ENCODE measurements at places on chromosomes 16 and 17.

- no peak for DNase-seq
Observed at GRCh38 chr17:20256144-20256543, 211.2 kb downstream of the LGALS9B start.

DNA sequence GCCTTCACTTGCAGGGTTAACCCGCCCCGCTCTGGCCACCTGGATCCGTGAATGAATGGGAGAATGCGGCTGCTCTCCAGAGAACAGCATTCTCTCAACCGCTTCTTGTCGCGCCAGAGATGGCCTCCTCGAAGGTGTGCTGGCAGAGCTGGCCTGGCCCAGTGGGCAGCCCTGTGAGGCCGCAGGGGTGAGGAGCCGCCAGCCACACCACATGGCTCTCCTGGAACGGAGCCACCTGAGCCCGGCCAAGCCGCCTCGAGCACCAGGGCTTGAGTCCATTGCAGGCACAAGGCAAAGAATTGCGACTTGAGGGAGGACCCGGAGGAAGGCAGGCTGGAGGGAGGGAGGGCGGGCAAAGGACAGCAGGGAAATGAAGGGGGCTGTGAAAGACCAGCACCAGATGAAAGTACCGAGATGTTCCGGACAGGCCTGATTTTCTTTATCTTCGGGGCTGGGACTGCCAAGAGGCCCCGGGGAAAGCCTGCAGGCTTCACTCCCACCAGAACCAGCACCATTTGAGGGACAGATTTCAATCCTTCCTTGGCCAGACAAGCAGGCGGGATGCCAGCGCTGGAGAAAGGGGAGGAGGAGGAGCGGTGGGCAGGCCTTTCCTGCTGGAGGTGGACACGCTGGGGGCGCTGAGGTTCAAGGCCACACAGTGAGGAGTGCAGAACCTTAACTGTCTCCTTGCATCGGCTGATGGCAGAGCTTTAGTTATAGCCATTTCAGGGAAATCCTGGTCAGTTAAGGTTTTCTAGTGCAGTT is 69.4 kb downstream of the MRC2 start:
- DNase-seq, result no peak

DNA sequence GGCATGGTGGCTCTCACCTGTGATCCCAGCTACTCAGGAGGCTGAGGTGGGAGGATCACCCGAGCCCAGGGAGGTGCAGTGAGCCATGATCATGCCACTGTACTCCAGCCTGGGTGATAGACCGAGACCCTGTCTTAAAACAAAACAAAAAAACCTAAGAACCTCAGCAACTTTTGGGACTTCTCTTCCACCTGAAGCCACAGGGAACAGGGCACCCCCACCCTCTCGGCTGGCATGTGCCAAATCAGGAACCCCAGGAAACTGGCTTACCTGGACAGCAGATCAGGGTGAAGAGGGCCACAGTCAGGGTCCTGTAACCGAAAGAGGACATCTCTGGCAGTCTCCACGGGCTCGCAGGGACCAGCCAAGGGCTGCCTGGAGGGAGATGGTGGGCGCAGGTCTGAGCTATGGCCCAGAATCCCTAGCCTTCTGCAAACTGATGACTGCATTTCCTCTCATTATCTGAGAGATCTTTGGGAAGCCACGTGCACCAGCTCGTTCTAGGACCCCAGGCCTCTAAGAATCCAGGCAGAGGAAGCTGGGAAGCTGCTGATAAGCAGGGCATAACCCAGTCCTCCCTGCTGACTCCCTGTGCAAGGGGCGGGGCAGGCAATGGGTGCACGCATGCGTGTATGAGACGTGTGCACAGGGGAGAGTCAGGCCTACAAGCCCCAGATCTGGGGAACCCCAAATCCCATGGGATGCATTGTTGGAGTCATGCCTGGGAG is 8.4 kb downstream of the PRR29 start:
- DNase-seq, result no peak

GRCh38 chr16:78894886-78895285 is 705.7 kb downstream of the MAF start:
- DNase-seq, result no peak

GRCh38 chr17:60354223-60354622 is 37.7 kb downstream of the USP32 start:
- DNase-seq, result no peak

DNA sequence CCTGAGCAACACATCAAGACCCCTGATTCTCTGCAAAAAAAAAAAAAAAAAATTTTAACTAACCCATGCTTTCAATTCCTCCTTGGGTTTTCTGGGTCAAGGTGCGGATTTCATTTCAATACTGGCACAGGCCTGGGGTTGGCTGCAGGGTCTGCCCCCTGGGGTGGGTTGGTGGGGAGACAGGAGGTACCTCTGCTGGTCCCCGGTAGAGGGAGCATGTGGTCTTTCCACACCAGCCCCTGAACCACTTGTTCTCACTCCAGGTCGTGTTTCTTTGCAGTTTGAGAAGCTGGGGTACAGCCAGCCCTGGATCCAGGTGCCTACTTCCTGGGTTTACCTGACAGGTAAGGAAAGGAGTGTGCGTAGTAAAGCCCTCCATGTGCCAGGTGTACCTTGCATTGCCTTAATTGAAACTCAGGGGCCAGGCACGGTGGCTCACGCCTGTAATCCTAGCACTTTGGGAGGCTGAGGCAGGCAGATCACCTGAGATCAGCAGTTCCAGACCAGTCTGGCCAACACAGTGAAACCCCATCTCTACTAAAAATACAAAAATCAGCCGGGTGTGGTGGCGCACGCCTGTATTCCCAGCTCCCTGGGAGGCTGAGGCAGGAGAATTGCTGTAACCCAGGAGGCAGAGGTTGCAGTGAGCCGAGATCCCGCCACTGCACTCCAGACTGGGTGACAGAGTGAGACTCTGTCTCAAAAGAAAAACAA is 21.8 kb downstream of the SDR42E2 start:
- DNase-seq, result no peak

- DNase-seq, result no peak
Observed at GRCh38 chr16:54647216-54647615, 283.4 kb upstream of the IRX5 start.

DNA sequence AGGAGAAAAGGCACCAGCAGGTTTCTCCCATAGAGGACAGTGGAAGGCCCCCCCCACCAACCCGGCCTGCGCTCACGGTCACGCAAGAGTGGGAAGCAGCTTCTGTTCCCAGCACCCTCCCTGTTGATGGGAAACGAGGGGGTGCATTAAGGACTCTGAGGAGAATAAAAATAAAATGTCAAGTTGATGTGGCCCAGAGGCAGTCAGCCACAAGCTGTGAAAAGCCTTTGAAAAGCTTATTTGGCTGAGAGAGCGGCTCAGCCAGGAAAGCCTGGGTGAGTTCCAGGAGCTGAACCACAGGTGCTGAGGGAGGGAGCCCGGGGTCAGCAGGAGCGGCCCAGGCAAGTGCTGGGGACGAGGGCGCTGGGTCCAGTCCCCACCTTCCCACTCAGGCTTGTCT is 26.9 kb upstream of the SPATA32 start:
- DNase-seq, result no peak

- DNase-seq, result no peak
Observed at GRCh38 chr16:28491230-28491969, 474 bp downstream of the CLN3 start.

DNA sequence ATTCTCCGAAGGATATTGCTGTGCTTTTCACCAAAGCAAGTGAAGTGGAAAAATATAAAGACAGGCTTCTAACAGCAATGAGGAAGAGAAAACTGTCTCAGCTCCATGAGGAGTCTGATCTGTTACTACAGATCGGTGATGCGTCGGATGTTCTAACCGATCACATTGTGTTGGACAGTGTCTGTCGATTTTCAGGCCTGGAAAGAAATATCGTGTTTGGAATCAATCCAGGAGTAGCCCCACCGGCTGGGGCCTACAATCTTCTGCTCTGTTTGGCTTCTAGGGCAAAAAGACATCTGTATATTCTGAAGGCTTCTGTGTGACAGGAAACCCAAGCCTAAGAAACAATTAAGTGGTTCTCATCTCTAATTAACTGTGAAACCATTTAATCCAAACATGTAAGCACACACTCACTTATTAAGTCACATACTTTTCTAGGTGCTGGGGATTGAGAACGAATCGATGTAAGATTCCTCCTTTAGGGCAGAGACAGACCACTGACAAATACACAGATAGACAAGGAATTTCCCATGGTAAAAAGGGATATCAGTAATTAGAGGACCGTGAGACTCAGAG is 22.8 kb downstream of the SLFN5 start:
- DNase-seq, result no peak

- no peak for DNase-seq
Observed at GRCh38 chr17:13306310-13306962, 288.6 kb upstream of the ELAC2 start.

- no peak for DNase-seq
Observed at GRCh38 chr16:24784121-24784520, 54.7 kb downstream of the TNRC6A start.

GRCh38 chr17:39576187-39576586 is 31.5 kb downstream of the NEUROD2 start:
- no peak for DNase-seq

- DNase-seq, result no peak
Observed at GRCh38 chr16:80038566-80038965, 438.0 kb upstream of the MAF start.

DNA sequence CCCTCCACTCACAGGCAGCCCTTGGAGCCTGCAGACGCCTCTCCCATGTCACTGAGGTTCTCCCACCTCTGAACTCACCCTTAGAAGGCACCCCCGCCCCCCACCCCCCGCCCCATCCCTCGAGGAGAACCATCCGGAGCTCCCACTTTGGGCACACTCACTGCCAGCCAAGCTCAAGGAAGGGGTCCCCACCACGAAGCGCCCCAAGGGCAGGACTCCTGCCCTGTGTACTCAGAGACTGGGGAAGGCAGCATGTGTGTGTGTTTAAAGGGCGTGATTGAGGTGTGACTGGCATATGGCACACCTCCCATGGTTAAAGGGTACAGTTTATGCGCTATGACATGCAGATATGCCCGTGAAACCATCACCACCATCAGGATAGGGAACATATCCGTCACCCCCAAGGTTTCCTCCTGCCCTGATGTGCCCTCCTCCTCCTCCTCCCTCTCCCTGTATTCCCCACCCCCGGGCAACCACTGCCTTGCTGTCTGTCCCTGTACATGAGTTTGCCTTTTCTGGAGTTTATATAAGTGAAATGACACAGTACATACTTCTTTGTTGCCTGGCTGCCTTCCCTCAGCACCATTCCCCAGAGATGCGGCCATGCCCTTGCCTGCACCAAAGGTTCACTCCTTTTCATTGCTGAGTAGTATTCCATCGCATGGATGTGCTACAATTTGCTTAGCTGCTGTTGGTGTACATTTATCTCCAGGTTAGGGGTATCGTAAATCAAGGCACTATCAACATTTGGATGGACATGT is 14.0 kb upstream of the RBFOX3 start:
- DNase-seq, result no peak

GRCh38 chr17:74875155-74875976 is 2.6 kb upstream of the FDXR start:
- DNase-seq, result no peak

DNA sequence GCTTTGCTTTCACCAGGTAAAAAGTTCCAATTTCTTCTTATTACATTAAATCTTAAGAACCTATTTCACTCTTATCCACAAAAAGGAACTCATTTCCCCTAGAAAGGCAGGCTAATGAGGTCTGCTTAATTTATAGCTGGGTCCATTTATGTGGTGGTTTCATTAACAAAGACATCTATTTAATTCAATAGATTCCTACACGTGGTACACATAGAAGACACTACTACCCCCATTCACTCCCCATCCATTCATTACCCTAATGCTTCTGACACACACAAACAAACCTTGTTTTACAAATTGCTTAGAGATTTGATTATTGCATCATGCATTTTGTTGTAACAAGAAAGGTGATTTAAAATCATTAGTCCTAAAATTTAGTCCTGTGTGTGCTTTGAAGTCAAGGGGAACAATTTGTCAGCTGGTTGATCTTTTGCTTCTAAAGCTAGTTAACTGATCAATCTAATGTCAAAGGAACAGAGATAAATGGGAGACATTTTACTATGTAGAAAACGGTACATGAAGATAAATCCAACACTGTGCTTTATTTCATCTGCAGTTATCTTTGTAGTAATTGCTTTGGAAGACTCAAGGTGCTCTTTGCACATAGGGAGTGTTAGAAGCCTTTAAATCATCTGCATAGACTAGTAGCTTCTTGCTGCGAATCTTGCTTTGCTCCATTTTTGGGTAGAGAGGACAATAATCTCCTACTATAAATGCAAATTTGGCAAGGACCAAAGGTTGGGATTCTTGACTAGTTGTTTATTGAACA is 379.2 kb downstream of the CDH11 start:
- DNase-seq, result no peak

- DNase-seq, result no peak
Observed at GRCh38 chr17:15468126-15468525, 705 bp upstream of the CDRT4 start.

DNA sequence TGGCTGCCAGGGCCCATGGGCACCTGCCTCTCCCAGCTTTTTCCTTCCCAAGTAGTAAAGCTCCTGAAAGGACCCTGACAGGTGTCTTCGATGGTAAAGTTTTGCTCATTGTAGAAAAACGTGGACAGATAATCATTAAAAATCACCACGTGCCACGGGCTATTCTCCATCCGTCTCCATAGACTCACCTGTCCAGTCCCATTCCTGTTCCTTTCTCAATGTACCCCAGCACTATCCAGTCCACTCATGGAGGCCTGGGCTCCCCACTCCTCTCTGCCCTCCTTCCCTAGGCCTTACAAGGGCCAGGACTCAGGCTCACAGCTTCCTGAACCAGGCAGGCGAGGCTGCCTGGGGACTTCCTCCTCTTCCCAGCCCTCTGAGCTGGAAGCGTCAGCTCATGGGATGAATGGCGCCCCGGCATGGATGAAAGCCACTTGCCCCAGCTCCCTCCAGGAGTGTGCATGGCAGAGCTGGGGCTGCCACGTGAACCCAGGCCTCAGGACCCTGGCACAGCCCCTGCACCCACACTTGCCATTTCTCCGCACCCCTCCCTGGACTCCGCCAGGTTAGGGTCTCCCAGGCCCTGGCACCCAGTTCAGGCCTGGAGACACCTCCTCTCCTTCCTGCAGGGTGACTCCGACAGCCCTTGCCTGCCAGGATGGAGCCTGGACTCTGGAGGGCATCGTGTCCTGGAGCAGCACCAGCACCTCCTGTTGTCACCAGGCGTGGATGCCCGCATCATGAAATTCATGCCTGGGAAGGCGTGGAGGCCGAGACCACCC is 8.8 kb downstream of the CTRB1 start:
- DNase-seq, result no peak
